ENCODE measurements at places on chromosomes 1 and 21. TPM values are rescaled to one million over a fixed set of nuclear protein-coding genes. Genes with fewer than 3 reads are reported as not detected.

SYCP1 gene
- not detected for total RNA-seq

GADD45A gene
- total RNA-seq, result 30.3 TPM

LYPD8 gene
- total RNA-seq, result not detected

SLC5A9 gene
- total RNA-seq, result 21.0 TPM

ETNK2 gene
- total RNA-seq, result 6.5 TPM

DNM3 gene
- 7.3 TPM for total RNA-seq
